NCI-H1436 (cell line): ENCODE measurements at places on chromosomes 2 and 18.
A peak's percentile ranks its signal among the peaks of the same experiment; 100 is the strongest.

- no peak for DNase-seq
Measured at GRCh38 chr18:41790687-41791086, 164.3 kb upstream of the PIK3C3 start.

GRCh38 chr2:233353769-233354499 lies at the start of gene DGKD:
Gene DGKD (plus strand): TSS chr2:233354494. CDS start chr2:233354519, 25 bp downstream.
- DNase-seq: peak; percentile 50

GRCh38 chr18:54280220-54280569 lies 10.9 kb downstream of the POLI start:
- DNase-seq: no peak

- DNase-seq: no peak
Measured at GRCh38 chr2:85889627-85890281, 964 bp upstream of the ST3GAL5 start.

DNA sequence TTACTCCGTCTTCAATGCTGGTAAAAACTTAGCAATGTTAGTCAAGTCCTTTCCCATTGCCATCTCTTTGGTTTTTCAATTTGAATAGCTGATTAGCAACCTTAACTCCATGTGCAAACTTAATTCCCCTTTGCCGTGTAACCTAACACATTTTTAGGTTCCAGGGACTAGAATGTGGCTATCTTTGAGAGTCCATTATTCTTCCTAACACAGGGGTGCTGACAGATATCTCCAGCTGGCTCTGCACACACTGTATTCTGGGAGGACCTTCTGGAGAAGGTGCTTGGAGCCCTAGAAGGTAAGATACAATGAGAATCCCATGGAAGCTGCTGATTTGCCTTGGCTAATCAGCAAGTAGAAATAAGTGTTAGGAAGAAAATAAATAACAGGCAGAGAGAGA lies 104.6 kb upstream of the STON1 start:
- no peak for DNase-seq

DNA sequence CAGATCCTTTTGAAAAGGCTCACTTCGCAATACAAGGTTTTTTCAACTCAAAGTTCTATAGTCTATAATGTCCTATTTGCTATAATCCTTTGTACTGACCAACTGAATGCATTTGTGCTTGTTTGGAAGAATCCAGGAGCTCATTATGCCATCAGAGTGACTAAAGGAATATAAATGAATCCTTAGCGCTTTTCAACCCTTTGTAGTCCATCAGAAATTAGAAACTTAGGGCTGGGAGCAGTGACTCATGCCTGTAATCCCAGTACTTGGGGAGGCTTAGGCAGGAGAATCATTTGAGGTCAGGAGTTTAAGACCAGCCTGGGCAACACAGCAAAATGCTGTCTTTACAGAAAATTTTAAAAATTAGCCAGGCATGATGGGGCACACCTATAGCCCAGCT lies 330.2 kb upstream of the CHAC2 start:
- DNase-seq: no peak

DNA sequence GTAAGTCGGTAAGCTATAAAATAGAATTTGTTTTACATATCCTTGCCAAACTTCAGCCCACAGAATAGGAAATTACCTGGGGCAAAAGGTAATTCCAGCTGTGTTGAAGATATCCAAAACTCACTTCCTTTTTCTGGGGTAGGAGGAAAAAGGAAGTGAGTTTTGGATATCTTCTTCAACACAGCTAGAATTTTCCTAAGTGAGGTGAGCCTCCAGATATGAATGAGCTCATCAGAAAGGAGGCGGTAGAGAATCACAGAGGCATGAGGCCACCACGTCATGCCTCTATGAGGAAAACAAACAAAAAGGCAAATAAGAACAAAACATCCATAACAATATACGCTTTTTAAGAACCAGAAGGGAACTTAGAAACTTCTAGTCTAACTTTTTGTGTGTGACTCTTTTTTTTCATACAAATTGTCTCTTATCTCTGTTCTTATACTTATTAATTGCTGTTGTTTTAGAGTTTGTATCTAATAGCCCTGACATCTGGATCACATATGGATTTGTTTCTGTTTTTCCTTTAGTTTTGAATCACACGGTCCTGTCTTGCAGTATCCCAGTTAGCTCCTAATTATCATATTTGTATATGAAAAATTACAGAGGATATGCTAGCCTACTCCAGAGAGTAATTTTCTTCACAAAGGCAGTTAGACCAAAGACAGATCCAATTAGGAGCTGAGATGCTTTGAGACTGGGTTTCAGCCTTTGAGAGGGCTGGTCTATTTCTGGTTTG lies 104.5 kb downstream of the RBM43 start:
- DNase-seq: no peak

GRCh38 chr2:138324068-138324771 lies 177.3 kb upstream of the SPOPL start:
- DNase-seq: no peak

- no peak for DNase-seq
Measured at GRCh38 chr2:236775511-236775910, 205.9 kb downstream of the ACKR3 start.

DNA sequence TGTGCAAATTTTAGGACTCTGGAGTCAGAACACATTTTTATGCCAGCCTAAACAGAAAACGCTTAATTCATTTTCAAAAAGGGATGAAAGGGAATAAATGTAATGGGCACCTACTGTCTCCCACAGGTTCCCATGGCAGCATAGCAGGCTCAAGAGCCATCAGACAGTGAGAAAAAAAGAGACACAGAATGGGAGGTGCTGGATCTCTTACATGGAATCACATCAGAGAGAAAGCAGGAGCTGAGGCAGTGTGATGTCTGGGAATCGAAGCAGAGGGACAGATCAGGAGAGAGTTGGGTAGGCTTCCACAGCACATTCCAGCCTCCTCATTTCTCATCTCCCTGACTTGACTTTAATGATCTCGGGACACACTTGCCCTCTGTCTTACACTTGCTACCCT lies 684.3 kb downstream of the KCNJ3 start:
- no peak for DNase-seq

DNA sequence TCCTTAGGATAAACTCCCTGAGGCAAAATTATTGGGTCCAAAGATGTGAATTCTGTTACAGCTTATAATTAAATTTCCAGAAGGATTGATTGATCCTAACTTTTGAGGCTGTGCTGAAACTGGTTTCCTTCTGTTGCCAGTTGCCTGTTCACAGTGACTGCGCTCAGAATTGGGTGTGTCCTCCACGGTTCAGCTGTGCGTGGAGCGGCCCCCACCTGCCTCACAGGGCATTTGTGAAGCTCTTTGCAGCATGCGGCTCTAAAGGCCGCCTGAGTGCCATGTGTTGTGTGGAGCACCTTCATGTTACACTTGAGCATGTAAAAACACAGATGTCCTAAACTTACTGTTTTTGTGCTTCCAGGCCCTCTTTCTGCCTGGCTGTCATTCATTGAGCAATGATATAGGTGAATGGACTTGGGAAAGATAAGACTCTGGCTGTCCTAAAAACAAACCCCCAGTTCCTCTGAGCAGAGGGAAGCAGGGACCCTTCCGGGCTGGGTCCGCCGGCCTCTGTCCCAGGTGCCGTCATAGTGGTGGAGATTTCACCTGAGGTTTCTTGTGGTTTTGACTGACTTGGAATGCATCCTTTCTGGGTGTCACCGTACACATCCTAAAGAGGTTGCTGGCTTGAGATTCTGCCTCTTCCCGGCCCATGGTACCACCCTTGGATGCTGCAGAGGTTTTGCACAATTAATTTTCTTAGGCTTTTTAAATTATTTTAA lies 173.6 kb downstream of the LDLRAD4 start:
- no peak for DNase-seq

DNA sequence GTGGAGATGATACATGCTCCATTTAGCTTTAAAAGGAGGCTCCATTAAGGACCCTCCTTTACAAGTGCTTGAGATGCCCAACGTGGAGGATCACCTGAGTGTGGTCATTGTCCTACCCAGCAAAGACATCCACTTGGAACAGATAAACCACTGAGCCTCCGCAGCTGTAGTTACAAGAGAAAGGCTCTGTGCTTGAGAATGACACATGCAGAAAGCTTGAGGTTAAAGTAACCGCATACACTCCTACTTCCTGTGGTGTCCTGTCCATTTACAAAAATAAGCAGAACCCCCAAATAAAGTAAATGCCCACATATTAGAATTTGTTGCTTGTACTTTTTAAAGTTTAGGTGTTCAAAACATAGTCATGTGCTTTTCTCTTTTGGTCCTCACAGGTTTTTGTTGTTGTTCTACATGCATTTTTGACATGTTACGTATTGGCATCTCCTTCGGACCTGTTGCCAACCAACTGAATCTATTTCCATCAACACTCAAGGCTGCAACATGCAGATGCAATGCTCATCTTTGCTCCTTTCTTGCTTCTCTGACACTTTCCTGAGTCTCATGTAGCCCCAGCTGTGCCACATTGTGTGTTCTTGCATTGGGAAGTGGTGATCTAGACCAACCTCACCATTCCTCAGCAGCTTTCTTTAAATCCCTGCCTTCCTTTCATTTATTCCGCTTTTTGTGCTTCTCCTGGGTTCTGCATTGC lies 56.0 kb downstream of the SERPINB7 start:
- DNase-seq: no peak

DNA sequence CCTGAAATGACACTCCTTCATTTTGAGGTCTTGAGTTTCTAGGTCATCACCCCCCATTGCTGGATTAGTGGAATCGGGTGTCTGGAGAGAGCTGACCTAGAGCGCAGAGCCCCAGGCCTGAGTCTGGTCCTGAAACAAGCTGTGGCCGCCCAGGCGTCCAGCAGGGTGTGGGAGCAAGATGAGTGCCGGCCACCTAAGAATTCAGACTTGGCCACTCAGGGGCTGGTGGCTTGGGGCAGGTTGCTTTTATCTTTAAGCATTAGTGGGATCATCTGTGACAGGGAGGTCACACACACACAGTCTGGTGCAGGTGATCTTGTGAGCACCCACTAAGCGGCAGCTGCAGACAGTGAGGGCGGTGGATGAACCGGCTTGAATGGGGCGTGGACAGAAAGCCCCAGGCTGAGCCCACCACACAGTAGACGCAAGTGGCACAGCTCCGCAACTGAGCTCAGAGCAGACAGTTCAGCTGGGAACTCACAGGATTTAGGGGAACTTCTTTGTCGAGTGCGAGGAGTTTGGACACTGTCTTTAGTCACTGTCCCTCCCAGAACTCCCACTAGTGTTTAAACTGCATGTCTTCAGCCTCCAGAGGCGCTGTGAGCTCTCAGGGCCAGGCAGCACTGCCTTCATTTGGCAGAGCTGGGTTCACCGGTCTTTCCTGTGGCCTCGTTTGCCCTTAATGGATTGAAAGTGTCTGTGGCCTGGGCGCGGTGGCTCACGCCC lies 21.5 kb downstream of the ITGB1BP1 start:
- DNase-seq: no peak

DNA sequence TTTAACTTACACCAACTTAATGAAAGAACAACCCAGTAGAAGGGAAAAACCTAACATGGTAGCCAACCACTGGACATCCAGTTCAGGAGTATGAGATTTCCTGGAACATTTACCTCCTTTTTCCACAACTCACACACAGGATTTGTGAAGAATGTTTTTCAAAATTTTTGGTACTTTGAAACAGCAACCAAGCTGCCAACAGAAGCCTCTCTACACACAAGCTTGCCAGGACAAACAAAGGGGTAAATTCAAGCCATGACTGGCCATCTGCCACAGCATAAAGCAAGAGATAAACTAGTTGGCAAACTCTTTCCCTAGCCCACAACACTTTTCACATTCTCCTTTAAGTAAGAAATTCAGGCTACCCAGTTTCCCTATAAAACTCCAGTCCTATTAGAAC lies 21.4 kb downstream of the MGAT4A start:
- DNase-seq: no peak

- DNase-seq: peak; percentile 84
Measured at GRCh38 chr2:73176881-73177644, 25.3 kb upstream of the NOTO start.
